Bronchus fibroblast of lung (primary cell): ENCODE measurements at places on chromosomes 6 and 20. TPM values are rescaled to one million over a fixed set of nuclear protein-coding genes. Genes with fewer than 3 reads are reported as not detected.

The PRPH2 gene
- total RNA-seq = 1.7 and 2.1 TPM in 2 replicates

The TFAP2D gene
- not detected in 2 replicates for total RNA-seq

The SRMS gene
- not detected in 2 replicates for total RNA-seq

The TASP1 gene
- 3.5 and 3.6 TPM in 2 replicates for total RNA-seq

The MEP1A gene
- total RNA-seq = not detected in 2 replicates

The RFX6 gene
- total RNA-seq = not detected in 2 replicates

The DEFB132 gene
- total RNA-seq = not detected in 2 replicates

The MROH8 gene
- 0.67 and 0.89 TPM in 2 replicates for total RNA-seq

The CLPSL1 gene
- total RNA-seq = not detected in 2 replicates

The TRIM15 gene
- total RNA-seq = not detected in 2 replicates

The KIFC1 gene
- total RNA-seq = 75.8 and 81.9 TPM in 2 replicates

The C6orf141 gene
- 1.6 and 2.0 TPM in 2 replicates for total RNA-seq

The NKAIN4 gene
- not detected in 2 replicates for total RNA-seq
